Naive B cell (primary cell): ENCODE measurements at places on chromosomes 12 and 14.

DNA sequence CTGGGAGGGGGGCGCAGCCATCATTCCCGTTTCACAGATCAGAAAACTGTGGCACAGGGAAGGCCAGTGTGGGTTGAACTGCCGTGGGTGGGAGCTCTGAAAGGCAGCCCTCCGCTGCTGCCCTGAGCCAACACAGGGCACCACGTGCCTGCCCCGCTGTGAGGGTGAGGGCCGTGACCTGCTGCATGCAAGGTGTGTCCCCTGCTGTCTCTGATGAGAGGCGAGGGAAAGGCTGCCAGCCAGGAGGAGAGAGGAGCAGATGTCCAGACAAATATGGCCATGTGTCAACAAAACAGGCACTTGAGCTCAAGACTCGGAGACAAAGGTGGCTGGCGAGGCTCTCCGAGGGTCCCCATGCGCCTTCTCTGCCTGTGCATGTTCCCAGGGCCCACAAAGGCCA lies 108.8 kb downstream of the RBM19 start:
- DNase-seq, result no peak

- DNase-seq, result no peak
These were observed 361.3 kb upstream of the TMTC1 start for GRCh38 chr12:30144777-30145683.

DNA sequence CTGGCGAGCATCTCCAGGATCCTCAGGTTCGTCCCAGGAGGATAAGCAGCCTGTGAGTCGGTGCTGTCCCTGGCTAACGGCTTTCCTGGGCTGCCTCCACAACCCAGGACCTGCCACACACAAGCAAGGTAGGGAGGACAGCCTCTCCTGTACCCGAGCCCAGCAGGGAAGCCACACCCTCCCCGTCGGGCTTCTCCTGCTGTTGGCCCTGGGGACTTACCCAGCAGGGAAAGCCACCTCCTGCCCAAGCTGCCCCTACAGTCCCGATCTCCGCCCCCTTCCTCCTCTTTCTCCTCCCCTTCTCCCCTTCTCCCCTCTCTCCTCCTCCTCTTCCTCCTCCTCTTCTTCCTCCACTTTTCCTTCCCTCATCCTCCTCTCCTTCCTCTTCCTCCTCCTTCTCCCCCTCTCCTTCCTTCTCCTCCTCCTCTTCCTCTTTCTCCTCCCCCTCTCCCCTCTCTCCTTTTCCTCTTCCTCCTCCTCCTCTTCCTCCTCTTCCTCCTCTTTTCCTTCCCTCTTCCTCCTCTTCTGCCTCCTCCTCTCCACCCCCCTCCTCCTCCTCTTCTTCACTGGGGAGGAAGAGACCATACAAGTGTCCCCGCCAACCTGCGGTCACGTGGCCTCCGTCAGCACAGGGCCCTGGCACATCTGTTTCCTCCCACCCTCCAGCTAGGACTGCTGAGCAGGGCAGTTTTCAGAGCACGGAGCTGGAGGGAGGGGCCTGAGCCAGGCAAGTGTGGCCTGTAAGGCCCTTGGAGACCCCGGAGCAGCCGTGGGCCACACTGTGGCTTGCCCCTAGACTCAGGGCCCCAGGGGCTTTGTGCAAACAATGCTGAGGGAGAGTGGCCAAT lies 17.3 kb upstream of the RFLNA start:
- DNase-seq, result no peak

DNA sequence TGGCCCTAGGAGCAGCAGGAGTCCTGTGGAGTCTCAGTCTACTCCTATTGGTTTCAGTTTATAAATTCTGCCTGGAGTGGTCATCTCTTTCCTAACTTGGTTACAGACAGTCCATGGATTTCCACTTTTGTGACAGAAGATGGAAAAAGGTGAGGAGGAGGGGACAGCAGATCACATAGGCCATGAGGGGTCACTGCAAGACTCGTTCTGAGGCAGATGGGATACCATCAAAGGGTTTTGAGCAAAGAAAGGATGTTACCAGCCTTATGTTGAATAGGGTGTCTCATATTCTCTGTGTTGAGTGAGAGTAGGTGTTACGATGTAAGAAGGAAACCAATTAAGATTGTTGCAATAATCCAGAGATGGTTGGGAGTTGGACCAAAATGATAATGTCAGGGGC lies 15.3 kb downstream of the PDE3A start:
- DNase-seq, result no peak

GRCh38 chr14:103382376-103382775 lies 2.8 kb upstream of the MARK3 start:
- no peak for DNase-seq

DNA sequence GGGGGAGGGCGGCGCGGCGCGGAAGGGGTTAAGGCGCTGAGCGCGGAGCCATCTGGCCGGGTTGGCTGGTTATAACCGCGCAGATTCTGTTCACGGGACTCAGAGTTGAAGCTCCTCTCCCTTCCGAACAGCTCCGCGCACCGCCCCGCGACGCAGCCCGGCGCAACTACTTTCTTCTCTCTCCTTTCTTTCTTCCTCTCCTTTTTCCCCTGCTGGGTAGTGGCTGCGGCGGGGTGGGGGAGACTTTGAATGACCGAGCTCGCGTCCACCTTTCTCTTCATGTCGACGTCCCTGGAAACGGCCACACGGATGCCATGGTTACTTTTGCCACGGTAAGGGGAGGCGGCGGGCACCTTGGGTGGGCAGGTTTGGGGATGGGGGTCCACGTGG lies at the start of gene NTF3:
Gene NTF3, plus strand, starts transcription at position 98 of the 390 bp plus-strand sequence. Its CDS starts 217 bp downstream, at position 315.
- DNase-seq, result no peak

DNA sequence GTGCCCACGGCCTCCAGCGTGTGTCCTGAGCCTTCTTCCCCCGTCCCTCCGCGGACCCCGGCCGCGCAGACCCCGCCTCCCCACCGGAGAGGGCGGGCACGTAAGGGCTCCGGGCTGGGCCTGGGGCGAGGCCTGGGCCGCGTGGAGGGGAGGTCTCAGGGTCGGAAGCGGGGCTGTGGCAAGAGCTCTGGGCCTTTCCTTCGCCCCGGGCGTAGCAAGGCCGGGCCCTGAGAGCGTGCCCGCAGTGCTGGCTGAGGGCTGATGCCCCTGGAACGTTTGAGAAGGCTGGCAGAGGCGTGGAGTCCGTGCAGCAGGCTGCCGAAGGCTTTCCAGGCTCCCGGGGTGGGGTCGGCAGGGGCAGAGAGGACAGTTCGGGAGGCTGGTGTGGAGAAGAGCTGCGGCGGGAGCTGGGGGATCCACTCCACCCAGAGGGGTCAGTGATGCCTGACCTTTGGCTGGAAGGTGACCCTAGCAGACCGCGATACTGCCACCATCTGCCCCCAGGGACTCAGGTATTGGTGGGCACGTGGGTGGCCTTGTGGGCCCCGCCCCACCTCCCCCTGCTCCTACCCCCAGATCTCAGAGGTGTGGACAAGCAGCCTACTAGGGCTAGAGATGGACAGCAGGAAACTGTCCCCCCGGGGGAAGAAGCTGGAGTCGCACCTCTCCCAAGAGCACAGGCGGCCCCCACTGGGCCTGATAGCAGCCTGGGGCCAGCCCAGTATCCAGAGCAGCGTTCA lies 558 bp downstream of the TEX22 start:
- no peak for DNase-seq
